Nucleus accumbens (tissue), 56 donors: ENCODE measurements at places on chromosomes 16 and 17.
A peak's percentile ranks its signal among the peaks of the same experiment; 100 is the strongest.

DNA sequence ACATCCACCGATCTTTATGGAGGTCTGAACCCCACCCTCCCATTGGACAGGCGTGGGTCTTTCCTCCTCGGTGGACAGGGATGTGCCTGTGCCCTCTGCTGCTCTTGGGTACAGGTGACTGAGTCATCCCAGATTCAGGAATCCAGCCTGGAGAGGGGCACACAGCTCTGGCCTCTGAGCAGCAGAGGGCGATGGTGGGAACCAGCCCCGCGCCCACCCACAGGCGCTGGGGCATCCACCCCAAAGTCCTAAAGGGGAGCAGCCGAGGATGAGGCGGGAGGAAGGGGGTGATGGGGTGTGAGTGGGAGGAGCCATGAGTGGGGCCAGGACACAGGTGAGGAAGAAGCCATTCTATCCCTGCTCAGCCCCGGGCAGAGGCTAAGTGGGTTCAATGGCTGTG lies 35.0 kb downstream of the ENGASE start:
- DNase-seq: no peak

DNA sequence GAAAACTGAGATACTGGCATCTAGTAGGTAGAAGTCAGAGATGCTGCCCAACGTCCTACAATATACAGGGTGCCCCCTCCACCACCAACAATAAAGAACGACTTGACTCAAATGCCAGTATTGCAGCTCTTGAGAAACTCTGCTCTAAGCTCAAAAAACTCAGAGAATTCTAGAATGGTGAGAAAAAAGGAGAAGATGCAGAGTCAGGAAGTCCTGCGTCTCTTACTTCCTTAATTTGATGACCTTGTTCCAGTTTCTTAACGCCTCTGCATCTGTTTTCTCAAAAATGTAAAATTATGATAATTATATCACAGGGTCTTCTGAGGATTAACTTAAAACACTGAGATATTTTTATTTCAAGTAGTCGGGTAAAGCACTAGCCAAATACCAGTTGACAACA lies 1.7 kb upstream of the HSBP1 start:
- DNase-seq: no peak

DNA sequence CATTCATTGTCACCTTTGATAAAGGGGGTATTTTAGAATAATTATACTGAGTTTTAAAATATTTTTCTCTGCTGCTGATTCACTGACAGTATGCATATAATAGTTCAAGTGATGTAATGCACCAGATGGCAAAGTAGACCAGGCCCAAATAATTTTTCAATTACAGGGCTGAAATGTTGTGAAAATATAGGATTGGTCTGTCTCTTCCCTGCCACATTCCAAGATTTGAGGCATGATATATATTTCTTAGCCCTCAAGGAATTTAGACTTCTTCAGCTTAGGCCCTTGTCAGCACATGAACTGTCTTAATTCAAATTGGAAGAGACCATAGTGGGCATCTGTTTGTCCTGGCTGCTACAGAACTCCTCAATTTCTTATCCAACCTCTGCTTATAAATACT lies 39.2 kb upstream of the SLC12A3 start:
- DNase-seq: no peak

DNA sequence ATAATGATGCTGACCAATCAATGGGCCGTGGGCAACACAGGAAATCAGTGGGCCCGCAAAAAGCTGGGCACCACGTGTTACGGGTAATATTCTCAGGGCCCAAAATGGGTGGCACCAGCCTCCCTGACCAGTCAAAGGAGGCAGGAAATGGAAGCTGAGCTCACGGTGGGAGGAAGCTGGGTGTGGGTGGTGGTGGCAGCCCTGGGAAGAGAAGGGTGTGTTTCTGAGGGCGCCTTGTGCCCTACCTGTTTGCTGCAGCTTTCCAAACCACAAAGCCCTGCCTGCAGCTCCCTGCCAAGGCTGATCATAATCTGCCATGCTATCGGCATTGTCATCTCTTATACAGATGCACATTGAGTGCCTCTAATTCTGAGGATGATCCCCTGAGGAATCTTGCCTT lies 457.9 kb downstream of the SLC39A11 start:
- no peak for DNase-seq

- DNase-seq: no peak
Measured at GRCh38 chr17:75637143-75637538, 3.9 kb downstream of the SMIM5 start.

DNA sequence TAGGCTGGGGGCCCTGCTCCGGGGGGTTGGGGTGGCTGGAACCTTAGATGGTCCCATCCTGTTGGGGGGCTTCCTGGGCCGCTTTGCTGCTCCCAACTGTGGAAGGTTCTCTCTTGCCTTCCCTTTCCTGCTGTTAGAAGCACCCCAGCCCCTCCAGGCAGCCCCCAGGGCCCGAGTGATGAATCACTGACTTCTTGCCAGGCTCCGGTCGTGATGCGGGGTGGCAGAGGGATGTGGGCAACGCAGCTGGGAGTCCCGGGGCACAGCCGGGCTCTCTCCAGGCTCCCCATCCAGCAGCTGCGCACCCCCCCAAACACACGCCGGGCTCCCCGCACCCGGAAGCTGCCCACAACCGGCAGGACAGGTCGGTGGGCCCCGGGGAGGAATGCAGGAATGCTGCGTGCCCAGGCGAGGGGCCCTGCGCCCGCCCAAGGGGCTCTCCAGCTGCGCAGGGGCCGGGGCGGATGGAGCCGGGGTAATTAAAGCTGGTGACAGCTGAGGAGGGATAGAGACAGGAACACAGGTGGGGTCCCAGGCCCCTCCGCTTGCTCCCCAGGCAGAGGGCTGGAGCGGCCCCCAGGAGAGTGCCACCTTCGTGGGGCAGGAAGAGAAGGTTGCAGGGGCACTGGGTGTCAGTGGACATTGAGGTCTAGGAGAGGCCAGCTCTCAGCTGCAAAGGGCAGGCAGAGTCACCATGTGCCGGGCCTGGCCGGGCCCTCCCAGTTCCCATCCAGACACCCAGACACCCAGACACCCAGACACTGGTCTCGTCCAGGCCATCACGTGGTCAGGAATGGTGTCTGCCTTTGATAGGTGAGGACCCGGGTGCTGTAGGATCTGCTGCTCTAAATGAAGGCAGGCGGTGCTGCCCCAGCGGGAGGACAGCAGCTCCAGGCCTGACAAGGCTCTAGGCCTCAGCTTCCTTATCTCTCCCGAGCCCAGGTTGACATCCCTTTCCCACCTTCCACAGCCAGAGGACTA lies 15.0 kb upstream of the SLC38A10 start:
- no peak for DNase-seq

- no peak for DNase-seq
Measured at GRCh38 chr17:37513711-37514110, 24.0 kb downstream of the DUSP14 start.

GRCh38 chr17:77572851-77573250 lies 385.7 kb upstream of the TNRC6C start:
- no peak for DNase-seq

DNA sequence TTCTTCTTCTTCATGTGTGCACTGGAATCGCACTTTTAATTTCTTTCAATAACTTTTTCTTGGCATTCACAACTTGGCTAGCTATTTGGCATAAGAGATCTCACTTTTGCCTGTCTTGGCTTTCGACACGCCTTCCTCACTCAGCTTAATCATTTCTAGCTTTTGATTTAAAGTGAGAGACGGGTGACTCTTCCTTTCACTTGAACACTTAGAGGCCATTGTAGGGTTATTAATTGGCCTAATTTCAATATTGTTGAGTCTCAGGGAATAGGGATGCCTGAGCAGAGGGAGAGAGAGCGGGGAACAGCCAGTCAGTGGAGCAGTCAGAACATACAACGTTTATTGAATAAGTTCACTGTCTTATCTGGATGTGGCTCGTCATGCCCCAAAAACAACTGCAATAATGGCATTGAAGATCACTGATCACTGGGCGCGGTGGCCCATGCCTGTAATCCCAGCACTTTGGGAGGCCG lies 200.3 kb downstream of the SEC14L1 start:
- no peak for DNase-seq

- no peak for DNase-seq
Measured at GRCh38 chr16:15834502-15834901, 22.3 kb downstream of the MYH11 start.

DNA sequence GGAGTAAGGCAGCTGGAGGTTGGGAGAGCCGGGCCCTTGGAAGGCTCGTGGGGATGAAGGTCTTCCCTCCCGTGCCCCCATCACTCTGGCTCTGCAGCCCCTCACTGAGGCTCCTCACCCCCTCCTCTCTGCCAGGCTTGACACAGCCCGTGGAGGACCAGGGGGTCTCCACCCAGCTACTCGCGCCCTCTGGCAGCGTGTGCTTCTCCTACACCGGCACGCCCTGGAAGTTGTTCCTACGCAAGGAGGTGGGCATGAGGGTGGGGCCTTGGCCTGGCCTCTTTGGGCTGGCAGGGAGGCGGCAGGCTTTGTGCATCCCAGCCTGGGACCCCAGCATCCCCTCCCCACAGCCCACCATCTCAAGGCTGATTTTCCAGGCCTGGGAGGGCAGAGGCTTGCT lies 15.6 kb upstream of the SMIM5 start:
- DNase-seq: no peak

DNA sequence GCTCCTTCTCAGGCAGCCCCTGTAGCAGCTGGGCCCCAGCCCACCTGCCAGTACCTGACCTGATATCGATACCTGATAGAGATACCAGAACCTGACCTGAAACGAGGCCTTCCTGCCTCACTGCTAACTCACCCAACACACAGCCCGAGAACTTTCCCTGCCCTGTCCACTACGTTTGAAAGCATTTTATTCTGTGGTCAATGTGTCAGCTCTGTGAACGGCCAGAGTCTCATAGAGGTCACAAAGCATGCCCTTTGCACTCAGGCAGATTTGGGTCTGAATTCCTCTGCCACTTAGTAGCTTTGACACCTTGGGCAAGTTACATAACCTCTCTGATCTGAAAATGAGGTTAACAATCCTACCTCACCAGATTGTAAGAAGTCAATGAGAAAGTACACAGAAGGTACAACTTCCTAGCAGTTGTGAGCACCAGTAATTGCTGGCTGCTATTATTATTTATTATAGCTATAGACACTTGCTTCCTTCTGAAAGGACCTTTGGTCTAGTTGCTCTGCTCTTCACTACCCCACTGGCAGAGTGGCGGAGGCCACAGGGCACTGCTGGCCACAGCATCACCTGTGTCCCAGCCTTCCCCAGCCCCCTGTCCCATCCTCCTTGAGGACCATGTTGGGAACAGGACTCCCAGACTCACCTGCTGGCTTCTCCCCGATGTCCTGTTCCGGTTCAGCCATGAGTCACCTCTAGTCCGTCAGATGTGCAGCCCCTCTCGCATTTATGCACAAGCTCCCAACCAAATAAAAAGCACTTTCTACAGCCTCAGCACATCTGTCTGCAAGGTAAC lies 895 bp downstream of the ANKRD40CL start:
- DNase-seq: no peak

DNA sequence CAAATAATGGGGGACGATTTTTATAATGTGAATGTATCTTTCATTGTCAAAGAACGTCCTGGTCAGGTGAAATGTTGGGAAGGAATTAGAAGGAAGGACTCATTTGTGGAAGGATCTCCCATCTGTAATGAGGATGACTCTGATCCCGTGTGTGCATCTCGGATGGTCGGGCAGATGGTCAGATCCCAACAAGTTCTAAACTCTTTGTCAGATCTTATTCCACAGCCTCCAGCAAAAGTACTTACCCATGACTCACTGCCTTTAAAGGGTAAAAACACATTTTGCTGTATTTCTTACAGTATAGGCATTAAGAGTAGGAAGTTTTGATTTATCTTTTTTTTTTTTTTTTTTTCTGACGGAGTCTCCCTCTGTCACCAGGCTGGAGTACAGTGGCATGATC lies 539 bp upstream of the KRTAP4-8 start:
- no peak for DNase-seq

GRCh38 chr17:64097196-64097936 lies 32.6 kb downstream of the ERN1 start:
- DNase-seq: no peak

DNA sequence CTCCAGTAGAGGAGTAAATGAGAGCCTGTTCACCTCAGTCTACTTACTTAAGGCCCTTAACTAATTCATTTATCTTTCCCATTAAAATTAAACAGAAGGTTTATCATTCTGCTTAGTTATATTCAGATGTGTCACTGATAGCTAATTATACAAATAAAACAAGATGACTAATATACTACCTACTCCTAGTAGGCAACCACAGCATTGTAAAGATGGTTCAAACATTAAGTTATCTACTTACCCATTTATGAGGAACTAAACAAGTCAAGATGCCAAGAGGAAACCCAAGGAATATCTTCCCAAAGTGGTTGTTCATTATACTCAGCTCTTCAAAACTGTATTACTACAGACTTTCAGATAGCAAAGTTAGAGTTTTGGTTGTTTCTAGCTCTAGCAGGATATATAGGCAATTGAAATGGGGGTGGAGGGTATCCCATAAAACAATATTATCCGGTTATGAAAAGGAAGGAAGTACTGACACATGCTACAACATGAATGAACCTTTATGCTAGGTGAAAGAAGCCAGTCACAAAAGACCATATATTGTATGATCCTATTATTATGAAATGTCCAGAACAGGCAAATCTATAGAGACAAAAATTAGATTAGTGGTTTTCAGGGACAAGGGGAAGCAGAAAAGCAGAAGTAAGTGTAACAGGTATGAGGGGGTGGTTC lies 56.5 kb downstream of the SPAG9 start:
- no peak for DNase-seq

DNA sequence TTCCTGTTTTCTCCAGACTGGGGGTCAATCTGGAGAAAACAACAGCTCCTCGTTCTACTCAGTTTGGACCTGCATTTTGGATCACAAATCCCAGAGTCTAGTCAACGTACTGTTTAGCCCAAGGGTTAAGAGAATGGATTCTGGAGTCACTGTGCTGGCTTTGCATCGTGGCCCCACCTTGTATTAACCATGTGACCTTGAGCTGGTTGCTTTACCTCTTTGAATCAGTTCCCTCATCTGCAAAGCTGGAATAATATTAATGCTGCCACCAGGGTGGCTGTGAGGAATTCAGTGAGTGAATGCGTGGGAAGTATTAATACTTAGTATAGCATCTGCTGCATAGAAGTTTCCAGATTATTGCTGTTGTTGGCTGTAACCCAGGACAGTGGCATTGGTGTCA lies 11.3 kb upstream of the DHRS7C start:
- DNase-seq: no peak

- peak; percentile 27 for DNase-seq
Measured at GRCh38 chr17:64780096-64781013, 118.2 kb upstream of the SMURF2 start.
